ENCODE measurements at places on chromosomes 7 and 10. TPM values are rescaled to one million over a fixed set of nuclear protein-coding genes. Genes with fewer than 3 reads are reported as not detected.
A peak's percentile ranks its signal among the peaks of the same experiment; 100 is the strongest.

DNA sequence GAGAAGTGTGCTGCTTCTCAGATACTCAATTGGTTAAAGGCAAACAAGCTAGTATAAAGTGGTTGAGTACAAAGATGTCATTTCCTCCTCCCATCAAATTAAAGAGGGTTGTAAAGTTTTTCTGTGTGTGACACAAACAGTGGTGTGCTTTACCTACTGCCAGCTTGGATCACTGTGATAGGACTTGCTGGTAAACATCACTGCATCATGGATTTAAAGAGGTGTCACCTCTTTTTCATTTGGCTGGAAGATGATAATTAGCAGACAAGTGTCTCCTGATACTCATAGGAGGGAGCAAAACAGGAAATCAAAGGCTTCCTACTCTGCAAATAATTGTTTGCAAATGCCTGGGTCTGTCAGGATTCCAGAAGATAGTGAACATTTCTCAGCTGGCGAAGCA, 200.5 kb downstream of the MDFIC start:
- no peaks in the 10 kb centered on the region for H3K27me3 ChIP-seq
- DNase-seq, result no peak
- H3K4me1 ChIP-seq, result no peaks in the 10 kb centered on the region
- H3K27ac ChIP-seq, result no peak overlapping the region
- H3K4me3 ChIP-seq, result no peak overlapping the region

DNA sequence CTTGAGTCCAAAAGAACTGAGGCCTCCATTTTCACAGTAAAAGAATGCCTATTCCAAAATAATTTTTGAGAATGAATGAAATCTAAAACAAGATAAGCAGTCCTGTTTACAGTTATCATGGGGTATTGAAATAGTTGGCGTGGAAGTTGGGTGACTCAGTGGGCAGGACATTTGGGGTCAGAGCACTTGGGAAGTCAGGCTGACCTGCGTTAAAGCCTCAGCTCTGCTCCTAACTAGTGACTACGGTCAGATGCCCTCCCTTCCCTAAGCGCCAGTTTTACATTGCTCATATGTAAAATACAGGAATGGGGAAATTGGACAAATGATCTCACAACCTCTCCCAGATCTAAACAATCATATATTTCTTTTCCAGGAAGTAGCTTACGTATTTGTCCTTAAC, 2.3 kb upstream of the PAPSS2 start:
- H3K36me3 ChIP-seq, result no peaks in the 10 kb centered on the region
- H3K27ac ChIP-seq, result peak overlapping the region; percentile 2
- peaks cover 43% of the 10 kb centered on the region for H3K4me1 ChIP-seq

- H3K4me3 ChIP-seq, result no peak overlapping the region
- DNase-seq, result no peak
- H3K27me3 ChIP-seq, result no peaks in the 10 kb centered on the region
- H3K36me3 ChIP-seq, result no peaks in the 10 kb centered on the region
- H3K27ac ChIP-seq, result no peak overlapping the region
Measured at GRCh38 chr7:36057323-36057722, 95.7 kb upstream of the EEPD1 start.

DNA sequence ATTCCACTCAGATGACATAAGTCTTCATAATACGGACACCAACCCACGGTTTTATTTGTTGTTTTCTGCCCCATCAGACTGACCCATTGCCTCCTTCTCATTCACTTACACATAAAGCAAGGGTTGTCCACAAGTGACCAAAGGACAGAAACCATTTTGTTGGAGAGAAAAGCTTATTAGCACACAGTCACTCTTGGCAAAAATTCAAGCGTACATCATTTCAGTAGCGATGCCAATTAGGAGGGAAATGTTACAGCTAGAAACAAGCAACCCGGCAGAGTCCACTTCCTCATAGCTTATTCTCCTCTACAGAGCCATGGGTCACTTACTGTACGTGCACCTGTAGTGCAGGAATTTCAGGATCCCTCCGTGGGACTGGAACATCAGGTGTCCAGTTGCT, 23.0 kb downstream of the ABLIM1 start:
- no peak for DNase-seq
- H3K36me3 ChIP-seq, result no peaks in the 10 kb centered on the region
- no peak overlapping the region for H3K27ac ChIP-seq
- H3K4me1 ChIP-seq, result peaks cover 24% of the 10 kb centered on the region

- H3K36me3 ChIP-seq, result no peaks in the 10 kb centered on the region
- DNase-seq, result peak; percentile 56
- H3K4me3 ChIP-seq, result no peak overlapping the region
- no peaks in the 10 kb centered on the region for H3K27me3 ChIP-seq
Measured at GRCh38 chr7:126656165-126656564, 596.6 kb downstream of the GRM8 start.

DNA sequence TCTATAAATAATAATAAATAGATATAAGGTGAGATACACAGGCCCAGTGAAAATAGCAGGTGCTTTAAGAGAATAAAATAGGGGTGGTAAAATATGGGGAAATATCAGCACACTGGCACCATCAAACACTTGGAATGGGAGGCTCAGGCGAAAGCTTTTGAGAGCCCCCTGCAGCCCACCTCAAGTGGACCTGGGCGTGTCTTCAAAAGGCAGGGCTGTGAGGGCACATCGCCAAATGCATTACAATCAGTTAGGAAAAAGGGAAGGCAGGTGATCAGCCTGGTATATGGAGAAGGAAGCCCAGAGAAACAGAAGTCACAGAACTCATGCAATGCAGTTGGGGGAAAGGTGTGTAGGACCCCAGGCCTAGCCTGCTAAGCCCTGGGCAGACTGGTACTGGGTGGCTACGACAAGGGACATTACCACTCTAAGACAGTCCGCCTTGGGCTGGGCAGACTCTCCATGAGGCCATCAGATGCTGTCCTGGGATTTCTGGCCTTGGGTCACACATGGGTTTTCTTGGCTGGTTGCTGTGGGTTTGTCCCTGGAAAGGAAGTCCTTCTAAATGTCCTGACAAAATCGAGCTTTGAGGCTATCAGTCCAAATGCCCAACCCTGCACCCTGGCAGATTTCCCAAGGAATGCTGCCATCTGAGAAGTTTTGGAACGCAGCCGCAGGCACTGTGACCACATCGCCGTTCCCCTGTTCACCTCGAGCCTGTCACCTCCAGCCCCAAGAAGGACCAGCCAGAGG, 330.6 kb downstream of the GRID1 start:
- H3K27ac ChIP-seq, result no peak overlapping the region
- H3K36me3 ChIP-seq, result no peaks in the 10 kb centered on the region
- no peak overlapping the region for H3K4me3 ChIP-seq
- H3K4me1 ChIP-seq, result no peaks in the 10 kb centered on the region
- no peaks in the 10 kb centered on the region for H3K27me3 ChIP-seq

DNA sequence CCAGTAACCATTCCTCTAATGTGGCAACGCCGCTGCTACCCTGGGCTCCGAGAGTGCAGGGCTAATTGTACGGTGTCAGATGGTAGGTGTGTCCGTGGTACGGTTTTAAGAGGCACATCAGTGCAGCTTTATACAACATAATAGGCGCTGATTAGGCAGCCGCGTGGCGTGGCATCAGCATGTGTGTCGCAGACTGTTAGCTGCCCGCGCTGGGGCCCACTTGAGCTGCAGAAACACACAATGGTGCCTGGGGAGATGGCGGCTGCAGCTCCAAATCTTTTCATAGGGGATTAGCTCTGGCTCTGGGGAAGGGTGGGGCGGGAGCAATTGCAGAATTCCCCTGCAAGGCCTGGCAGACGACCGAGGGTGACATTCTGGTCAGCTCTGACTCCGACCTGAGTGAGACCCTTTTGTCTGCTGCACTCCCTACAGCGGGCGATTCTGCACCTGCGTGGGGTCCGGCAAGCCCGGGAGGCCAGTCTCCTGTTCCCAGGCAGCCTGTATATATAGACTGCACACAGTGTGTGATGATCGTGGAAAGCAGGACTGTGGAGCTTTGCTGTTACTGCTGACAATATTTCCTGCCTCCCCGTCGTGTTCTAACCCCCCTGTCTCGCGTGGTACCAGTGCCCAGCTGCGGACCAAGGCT, 722.7 kb upstream of the CELF2 start:
- no peak overlapping the region for H3K27ac ChIP-seq
- H3K27me3 ChIP-seq, result no peaks in the 10 kb centered on the region
- DNase-seq, result peak; percentile 3
- H3K36me3 ChIP-seq, result no peaks in the 10 kb centered on the region
- H3K4me1 ChIP-seq, result peaks cover 31% of the 10 kb centered on the region

DNA sequence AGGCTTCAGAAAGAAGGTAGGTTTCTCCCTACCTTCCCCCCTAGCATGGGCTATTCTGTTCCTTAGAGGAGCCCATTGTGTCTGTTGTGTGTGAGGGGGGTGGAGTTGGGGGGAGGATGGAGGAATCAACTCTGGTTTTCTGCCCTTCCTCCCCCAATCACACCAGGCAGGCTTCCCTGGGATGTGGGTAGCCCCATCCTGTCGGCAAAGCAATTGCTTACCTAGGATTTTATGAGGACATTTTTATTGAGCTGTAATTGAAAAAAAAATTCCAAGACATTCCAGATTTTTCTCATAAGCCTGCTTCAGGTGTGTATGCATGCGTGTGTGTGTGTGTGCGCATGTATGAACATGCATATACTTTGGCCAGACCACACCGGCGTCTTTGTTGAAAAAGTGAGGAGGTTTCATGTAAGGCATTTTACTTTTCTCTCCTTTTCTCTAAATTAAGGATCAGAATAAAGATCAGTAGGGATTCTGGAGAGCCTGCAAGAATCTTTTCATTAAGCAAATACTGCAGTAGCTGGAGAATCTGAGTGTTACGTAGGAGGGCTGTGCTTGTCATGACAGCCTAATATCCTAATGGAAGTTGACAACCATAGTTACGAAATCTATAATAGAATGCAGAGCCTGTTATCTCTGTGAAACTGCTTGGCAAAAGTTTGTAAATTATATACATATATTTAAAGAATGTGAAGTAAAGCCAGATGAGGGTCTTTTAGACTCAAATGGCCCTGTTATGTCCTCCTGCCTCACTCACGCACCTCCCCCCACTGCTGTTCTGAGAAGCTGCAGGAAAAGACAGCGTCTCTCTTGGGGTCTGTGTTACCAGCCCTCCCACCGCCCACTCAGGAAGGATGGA, 27.3 kb upstream of the SAMD8 start:
- H3K4me3 ChIP-seq, result no peak overlapping the region
- no peak for DNase-seq
- H3K4me1 ChIP-seq, result peaks cover 38% of the 10 kb centered on the region
- no peak overlapping the region for H3K27ac ChIP-seq
- no peaks in the 10 kb centered on the region for H3K36me3 ChIP-seq

The DNTT gene
- not detected for total RNA-seq
